ENCODE measurements at places on chromosomes 4 and X.
A peak's percentile ranks its signal among the peaks of the same experiment; 100 is the strongest.

- H3K36me3 ChIP-seq, result no peaks in the 10 kb centered on the region
- H3K27ac ChIP-seq, result no peak overlapping the region
- no peaks in the 10 kb centered on the region for H3K27me3 ChIP-seq
- H3K4me3 ChIP-seq, result no peak overlapping the region
These were observed 7.0 kb upstream of the ATP6AP2 start for GRCh38 chrX:40573763-40574162.

- DNase-seq, result no peak
- H3K4me1 ChIP-seq, result no peaks in the 10 kb centered on the region
- peaks cover 8% of the 10 kb centered on the region for H3K36me3 ChIP-seq
- H3K27ac ChIP-seq, result no peak overlapping the region
- H3K27me3 ChIP-seq, result peaks cover 10% of the 10 kb centered on the region
These were observed 39.3 kb upstream of the MXD4 start for GRCh38 chr4:2301225-2301642.

DNA sequence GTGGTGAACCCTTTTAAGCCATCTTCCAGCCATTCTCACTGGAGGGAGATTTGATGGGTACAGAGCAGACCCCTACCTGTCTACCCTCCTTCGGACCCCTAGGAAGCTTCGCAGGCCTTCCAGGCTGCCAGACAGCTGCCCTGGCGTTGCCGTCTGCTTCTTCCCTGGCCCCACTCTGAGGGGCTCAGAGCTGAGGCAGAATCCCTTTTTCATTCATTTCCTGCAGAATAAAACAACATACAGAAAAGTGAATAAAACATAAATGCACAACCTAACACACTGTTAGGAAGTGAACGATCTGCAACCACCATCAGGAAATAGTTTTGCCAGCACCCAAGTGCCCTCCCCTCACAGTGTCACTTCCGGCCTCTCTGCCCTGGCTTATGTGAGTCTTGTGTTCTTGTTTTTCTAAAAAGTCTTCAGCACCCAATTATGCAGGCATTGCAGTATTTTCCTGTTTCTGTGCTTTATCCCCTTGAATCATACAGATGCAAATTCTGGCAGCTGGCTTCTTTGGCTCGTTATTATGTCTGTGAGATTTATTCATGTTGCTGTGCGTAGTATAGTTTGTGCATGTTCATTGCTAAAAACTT is 5.6 kb upstream of the ADD1 start:
- H3K36me3 ChIP-seq, result peaks cover 10% of the 10 kb centered on the region
- H3K27me3 ChIP-seq, result no peaks in the 10 kb centered on the region
- DNase-seq, result no peak
- peaks cover 20% of the 10 kb centered on the region for H3K4me1 ChIP-seq

- H3K27ac ChIP-seq, result no peak overlapping the region
- H3K4me3 ChIP-seq, result no peak overlapping the region
- DNase-seq, result no peak
- H3K36me3 ChIP-seq, result no peaks in the 10 kb centered on the region
- no peaks in the 10 kb centered on the region for H3K27me3 ChIP-seq
These were observed 36.1 kb downstream of the DHRSX start for GRCh38 chrX:2464677-2465166.

DNA sequence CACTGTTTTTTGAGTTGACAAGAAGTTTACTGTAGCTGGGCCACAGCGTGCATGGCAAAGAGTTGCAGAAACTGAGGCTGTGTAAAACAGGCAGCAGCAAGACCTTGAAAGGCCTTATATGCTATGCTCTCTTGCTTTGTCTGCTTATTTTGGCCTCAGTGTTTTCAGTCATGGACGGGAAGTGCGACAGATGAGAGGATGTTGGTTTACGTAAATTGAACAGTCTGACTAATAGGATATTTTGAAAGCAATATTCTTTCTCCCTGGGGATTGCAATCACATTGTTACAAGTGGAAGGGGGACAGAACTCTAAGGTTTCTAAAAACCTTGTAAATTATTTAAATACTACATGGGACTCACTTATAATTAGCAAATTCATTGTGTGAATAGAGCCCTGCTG is 32.2 kb upstream of the MAGEA10 start:
- no peak overlapping the region for H3K4me3 ChIP-seq
- no peak overlapping the region for H3K27ac ChIP-seq
- no peaks in the 10 kb centered on the region for H3K27me3 ChIP-seq
- no peak for DNase-seq

GRCh38 chr4:12028258-12028657 is 599.6 kb upstream of the HS3ST1 start:
- H3K4me3 ChIP-seq, result no peak overlapping the region
- H3K27ac ChIP-seq, result no peak overlapping the region
- no peaks in the 10 kb centered on the region for H3K4me1 ChIP-seq
- no peak for DNase-seq

DNA sequence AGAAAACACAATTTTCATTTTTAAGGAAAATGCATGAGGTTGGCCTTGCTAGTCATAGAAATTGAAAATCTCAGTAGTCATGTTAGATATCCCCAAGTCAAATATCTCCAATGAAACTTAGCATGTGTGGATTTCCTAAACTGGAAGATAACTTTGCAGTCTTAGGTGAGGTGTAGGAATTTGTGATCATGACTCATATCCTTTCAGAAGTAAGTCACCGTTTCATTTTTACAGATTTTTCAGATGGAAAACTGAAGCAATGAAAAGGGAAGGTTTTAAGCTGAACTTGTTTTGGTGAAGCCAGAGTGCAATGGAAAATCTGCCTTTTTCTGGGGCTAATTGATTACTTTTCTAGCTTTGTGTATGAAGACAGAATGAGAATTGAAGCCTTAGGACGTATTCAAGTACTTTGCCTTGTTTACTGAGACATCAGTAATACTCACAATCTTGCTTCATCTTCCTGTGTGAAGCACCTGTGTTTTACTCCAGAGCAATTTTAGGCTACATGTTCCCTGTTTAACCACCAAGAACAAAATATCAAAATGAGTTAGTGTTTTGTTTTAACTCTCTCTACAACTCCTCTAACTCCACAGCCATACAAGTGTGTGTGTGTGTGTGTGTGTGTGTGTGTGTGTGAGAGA is 1662.8 kb upstream of the ADGRL3 start:
- no peaks in the 10 kb centered on the region for H3K36me3 ChIP-seq
- H3K4me3 ChIP-seq, result no peak overlapping the region
- no peak overlapping the region for H3K27ac ChIP-seq
- H3K27me3 ChIP-seq, result peaks cover 12% of the 10 kb centered on the region
- H3K4me1 ChIP-seq, result no peaks in the 10 kb centered on the region

DNA sequence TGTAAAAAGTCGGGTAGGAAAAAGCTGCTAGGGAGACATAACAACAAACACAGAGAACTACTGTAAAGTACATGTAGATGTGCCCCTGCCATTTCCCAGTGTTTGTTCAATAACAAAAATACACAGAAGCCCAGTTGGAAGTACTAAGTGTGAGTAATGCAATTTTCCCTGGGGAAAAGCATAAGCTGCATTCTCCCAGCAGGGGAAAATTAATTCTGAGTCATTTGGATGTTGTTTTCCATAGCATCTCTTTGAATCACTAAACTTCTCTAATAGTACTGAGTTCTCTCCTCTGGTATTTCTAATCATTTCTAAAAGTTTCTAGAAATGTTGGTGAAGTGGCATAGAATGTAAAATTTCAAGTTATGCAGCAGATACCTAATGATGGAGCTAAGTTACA is 1114.9 kb downstream of the C4orf33 start:
- H3K36me3 ChIP-seq, result no peaks in the 10 kb centered on the region
- peaks cover 9% of the 10 kb centered on the region for H3K4me1 ChIP-seq
- H3K27me3 ChIP-seq, result no peaks in the 10 kb centered on the region
- H3K27ac ChIP-seq, result no peak overlapping the region
- DNase-seq, result no peak
- H3K4me3 ChIP-seq, result no peak overlapping the region

GRCh38 chr4:123966990-123967769 is 570.6 kb downstream of the SPRY1 start:
- no peaks in the 10 kb centered on the region for H3K36me3 ChIP-seq
- no peaks in the 10 kb centered on the region for H3K27me3 ChIP-seq
- DNase-seq, result no peak

DNA sequence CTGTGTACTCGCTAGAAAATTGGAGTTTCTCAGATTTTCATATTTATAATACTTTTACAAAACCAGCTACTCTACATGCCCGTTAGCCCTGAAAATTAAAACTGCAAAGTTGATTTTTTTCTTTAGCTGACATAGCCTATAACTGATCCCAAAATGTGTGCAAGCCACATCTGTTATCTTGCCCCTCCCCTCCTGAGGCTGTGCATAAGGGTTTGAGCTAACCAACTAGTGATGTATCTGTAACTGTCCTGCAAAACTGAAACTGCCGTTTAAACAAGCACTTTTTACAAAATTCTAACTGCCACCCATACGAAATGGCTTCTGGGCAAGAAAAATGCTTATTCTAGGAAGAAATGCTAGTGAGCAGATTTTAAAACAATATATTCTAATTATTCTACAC is 59.1 kb downstream of the EDNRA start:
- H3K27ac ChIP-seq, result no peak overlapping the region
- H3K36me3 ChIP-seq, result peaks cover 49% of the 10 kb centered on the region
- peaks cover 8% of the 10 kb centered on the region for H3K4me1 ChIP-seq
- H3K27me3 ChIP-seq, result no peaks in the 10 kb centered on the region

- H3K36me3 ChIP-seq, result no peaks in the 10 kb centered on the region
- no peak for DNase-seq
- H3K27me3 ChIP-seq, result peaks cover 2% of the 10 kb centered on the region
- H3K4me1 ChIP-seq, result no peaks in the 10 kb centered on the region
- H3K27ac ChIP-seq, result no peak overlapping the region
These were observed 177.3 kb downstream of the FRMPD4 start for GRCh38 chrX:12315526-12315925.

GRCh38 chr4:169998981-169999380 is 27.2 kb downstream of the MFAP3L start:
- no peak overlapping the region for H3K27ac ChIP-seq
- no peak overlapping the region for H3K4me3 ChIP-seq
- H3K27me3 ChIP-seq, result no peaks in the 10 kb centered on the region
- peaks cover 2% of the 10 kb centered on the region for H3K36me3 ChIP-seq
- H3K4me1 ChIP-seq, result no peaks in the 10 kb centered on the region
- no peak for DNase-seq

DNA sequence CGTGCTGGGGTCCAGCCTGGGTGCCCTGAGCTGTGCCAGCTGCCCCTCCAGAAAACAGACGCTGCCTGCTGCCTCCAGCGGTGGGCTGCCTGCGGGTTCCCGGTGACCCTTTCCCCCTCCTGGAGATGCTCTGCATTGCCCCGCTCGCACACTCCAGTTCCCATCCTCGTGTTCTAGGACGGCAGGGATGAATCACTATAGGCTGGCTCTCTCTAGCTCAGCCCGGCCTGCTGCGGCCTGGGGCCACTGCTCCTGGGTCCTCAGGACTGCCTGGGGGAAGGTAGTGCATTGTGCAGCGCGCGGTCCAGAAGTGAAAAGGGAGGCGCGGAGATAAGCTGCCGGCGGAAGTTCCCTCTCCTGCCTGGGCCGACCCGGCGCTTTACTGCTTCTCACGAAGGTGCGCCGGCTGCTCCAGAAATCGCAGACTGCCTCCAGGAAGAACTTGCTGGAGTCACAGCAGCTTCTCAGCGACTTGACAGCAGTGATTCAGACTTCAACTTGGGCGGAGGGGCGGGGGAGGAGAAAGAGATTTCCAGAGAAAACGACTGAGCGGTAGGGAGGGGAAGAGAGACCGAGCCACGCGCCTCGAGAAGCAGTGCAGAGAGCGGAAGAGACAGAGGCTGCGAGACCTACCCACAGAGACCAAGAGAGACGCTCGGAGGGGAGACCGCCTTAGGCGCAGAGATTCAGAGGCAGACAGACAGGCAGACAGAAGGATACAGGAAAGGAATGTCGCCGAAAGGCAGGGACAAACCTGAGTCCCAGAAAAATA is 6.7 kb upstream of the MSX1 start:
- peaks cover 28% of the 10 kb centered on the region for H3K27me3 ChIP-seq
- peak overlapping the region; percentile 87 for H3K4me3 ChIP-seq
- H3K4me1 ChIP-seq, result peaks cover 31% of the 10 kb centered on the region
- peaks cover 2% of the 10 kb centered on the region for H3K36me3 ChIP-seq
- peak; percentile 77 for DNase-seq
- H3K27ac ChIP-seq, result peak overlapping the region; percentile 96

DNA sequence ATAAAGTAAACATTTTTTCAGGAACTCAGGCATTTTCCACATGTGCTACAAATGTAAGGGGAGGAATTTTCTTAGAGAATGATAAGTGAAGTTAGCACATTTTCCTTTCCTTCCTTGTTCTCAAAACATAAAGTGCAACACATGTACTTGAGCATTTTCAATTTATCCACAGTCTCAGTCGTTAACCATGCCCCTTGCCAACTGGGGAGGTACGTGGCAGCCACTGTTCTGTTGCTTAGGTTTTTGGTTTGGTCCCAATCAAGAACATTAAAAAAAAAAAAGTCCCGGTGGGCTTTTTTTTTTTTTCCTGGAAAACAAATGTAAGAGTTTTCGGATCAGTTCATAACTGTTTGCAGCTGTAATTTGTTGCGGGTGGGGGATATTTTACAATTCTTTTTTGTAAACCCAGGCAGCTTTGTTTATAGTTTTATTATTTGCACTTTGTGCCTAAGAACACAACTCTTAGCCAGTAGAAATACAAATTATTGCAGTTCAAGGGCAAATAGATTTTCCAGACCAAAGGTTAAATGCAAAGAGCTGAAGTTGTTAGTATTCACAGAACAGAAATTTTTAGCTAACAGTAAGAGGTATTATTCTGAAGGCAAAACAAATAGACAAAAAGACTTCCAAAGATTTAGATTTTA is 112.1 kb upstream of the NAP1L5 start:
- H3K4me3 ChIP-seq, result no peak overlapping the region
- peaks cover 7% of the 10 kb centered on the region for H3K4me1 ChIP-seq
- no peaks in the 10 kb centered on the region for H3K27me3 ChIP-seq
- no peak overlapping the region for H3K27ac ChIP-seq
- H3K36me3 ChIP-seq, result peaks cover 2% of the 10 kb centered on the region

- no peak overlapping the region for H3K27ac ChIP-seq
- no peaks in the 10 kb centered on the region for H3K4me1 ChIP-seq
- no peak for DNase-seq
- no peak overlapping the region for H3K4me3 ChIP-seq
- H3K36me3 ChIP-seq, result no peaks in the 10 kb centered on the region
These were observed 75.6 kb upstream of the GRXCR1 start for GRCh38 chr4:42816880-42817400.

GRCh38 chrX:129761596-129761995 is 18.2 kb upstream of the SASH3 start:
- no peak overlapping the region for H3K4me3 ChIP-seq
- peaks cover 9% of the 10 kb centered on the region for H3K4me1 ChIP-seq
- DNase-seq, result peak; percentile 39
- H3K27me3 ChIP-seq, result peaks cover 7% of the 10 kb centered on the region
- H3K27ac ChIP-seq, result no peak overlapping the region

DNA sequence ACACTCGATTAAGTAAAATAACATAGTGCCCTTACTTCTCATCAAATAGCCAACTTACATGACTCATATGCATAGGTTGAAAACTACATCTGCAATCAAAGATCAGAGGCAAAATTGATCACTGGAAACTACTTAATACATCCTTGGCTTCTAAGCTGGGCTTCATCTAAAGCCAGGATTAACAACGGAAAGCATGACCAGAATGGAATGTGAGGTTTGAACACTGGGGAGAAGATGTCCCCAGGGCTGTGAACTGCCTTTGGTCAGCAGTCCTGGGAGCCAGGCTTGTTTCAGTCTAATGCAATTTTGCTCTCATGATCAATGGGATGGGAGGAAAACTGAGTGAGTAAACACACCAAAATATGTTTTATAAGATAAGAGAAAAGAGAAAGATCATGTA is 192.5 kb upstream of the TTC29 start:
- peaks cover 2% of the 10 kb centered on the region for H3K36me3 ChIP-seq
- DNase-seq, result no peak
- peak overlapping the region; percentile 59 for H3K27ac ChIP-seq
- peaks cover 52% of the 10 kb centered on the region for H3K4me1 ChIP-seq
- no peaks in the 10 kb centered on the region for H3K27me3 ChIP-seq

- no peaks in the 10 kb centered on the region for H3K36me3 ChIP-seq
- no peak overlapping the region for H3K4me3 ChIP-seq
- no peak for DNase-seq
- no peak overlapping the region for H3K27ac ChIP-seq
- no peaks in the 10 kb centered on the region for H3K4me1 ChIP-seq
- H3K27me3 ChIP-seq, result no peaks in the 10 kb centered on the region
These were observed 213.8 kb upstream of the RADX start for GRCh38 chrX:106397788-106398538.
